ENCODE measurements at places on chromosomes 5 and 9.

- DNase-seq: no peak
These were observed 10.8 kb downstream of the DMAC1 start for GRCh38 chr9:7788772-7789171.

- DNase-seq: no peak
These were observed 161.3 kb downstream of the DRD1 start for GRCh38 chr5:175282611-175283225.

- no peak for DNase-seq
These were observed 29.7 kb downstream of the ZNF462 start for GRCh38 chr9:106892632-106893031.

- peak; percentile 22 for DNase-seq
These were observed 44.0 kb upstream of the SVEP1 start for GRCh38 chr9:110623462-110624025.

DNA sequence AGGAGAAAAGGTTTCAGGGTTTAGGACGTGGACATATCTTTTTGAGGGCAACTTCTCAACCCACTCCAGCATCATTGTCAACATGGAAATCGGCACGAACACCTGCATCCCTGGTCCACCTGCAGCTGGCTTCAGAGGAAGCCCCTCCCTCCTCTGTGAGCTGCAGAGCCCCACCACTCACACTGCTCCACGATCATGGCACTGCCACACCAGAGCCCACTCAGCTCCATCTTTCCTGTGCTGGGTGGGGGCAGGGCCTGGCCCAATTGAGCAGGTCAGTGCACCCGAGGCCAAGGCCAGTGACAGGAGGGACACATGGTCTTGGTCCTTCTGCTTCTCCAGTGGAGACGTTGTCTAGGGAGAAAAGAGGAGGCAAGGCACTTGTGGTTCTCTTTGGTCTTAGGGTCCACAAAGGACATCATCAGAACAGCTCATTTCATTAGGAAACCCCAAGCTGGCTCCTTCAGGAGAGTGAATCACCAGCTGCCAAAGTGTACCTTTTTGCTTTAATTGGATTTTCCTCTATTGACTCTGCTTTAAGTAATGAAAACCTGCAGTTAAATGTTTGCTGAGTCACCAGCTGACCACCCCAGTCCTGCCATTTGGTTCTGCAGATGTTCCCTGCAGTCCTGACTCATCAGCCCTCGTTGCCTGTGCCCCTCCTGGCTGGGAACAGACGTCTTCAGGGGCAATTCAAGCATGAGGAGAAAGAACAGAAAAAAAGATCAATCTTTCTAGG, 56.2 kb downstream of the UBE2QL1 start:
- DNase-seq: peak; percentile 73

DNA sequence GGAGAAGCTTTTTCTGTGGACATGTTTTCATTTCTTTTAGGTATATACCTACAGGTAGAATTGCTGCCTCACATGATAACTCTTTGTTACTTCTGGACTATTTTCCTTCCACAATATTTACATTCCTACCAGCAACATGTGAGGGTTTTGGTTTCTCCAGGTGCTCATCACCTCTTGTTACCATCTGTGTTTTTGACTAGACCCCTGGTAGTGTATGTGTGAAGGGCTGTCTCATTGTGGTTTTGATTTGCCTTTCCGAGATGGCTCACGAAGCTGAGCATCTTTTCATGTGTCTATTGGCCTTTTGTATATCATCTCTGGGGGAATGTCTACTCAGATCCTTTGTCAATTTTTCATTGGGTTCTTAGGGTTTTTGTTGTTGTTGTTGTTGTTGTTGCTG, 17.2 kb upstream of the RANBP17 start:
- no peak for DNase-seq
